Activated T-helper 2 cell treated with anti-CD3 and anti-CD28 coated beads, Interferon-gamma antibody, Interleukin-2, Interleukin-4, amounts not matched to agents 10 μg/mL and 5 μg/mL and 100 μg/mL, durations not matched to agents 14 hours and 24 hours and 36 hours (primary cell): ENCODE measurements at places on chromosomes 16 and 17.

DNA sequence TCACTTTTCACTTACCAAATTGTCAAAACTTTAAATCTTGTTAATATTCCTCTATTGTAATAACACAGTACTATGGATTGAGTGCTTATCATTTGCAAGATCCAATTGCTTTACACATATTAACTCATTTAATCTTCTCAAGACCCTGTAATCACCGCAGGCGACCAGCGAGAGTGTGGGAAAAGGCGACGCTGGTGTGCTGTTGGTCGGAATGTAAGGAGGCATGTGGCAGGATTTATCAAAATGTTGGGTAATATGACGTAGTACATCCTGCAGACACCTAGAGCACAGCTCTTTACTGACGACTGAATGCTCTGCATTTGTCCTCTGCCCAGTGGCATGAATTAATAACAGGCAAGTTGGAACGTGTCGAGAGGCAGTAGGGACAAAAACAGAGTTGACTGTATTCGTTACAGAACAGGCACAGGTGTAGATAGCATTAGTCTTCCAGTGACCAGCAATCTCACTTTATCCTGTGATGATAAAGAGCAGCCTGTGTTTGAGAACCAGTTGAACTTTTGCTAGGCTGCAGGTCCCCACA, 80.3 kb downstream of the TNRC6C start:
- DNase-seq, result no peak

DNA sequence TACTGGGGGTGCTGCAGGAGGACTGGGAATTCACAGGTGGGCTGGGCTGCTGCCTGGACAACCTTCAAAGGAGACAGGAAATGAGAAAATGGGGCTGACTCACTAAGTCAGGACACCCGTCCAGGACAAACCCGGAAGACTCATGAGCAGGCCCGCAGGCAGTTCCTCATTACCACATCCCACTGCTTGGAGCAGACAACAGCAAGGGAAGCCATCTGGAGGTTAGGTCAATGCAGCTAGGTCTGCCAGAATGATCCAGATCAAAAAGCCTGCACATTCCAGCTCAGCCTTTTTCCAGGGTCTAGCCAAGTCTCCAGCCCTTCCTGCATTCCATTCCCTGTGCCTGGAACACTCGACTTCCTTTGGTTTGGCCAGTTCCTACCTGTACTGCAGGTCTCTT, 536.5 kb upstream of the CDH11 start:
- no peak for DNase-seq

DNA sequence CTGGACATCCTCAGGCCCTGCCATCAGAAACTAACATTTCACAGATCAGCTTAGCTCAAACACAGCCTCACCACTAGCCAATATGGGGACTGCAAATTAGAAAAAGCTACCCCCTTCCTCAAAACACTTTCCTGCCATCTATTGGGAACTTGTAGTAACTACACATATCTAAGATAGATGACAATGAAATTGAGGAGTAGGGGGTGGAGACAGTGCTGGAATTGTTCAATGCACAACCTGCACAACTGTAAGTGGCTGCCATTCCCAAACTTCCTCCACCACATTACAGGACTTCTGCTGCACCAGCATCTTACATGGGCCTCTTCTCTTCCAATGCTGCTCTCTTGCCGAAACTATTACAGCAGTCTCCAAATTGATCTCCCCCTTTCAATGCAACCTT, 21.9 kb downstream of the AIPL1 start:
- DNase-seq, result no peak

DNA sequence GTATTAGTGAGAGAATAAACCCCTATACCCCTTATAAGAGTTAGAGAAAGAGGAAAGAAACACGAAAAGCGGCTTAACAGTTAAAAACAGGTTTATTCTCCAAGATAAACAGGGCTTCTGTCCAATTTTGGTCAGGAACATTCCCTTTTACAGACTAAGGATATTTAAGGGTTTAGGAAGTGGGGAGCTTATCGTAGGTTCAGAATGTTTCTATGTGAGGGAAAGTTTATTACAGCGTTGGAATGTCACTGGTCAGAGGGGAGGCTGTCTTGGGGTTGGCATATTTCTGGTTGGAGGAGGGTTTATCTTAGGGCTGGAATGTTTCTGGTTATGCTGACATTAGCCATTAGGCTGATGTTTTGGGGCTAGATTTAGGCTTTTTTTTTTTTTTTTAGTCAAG, 34.1 kb upstream of the WWOX start:
- DNase-seq, result no peak
